Activated CD8-positive, alpha-beta memory T cell treated with anti-CD3 and anti-CD28 coated beads, Interleukin-2, amount 10 ng/mL, durations not matched to agents 7 days and 5 days (primary cell): ENCODE measurements at places on chromosomes 5 and 9. TPM values are rescaled to one million over a fixed set of nuclear protein-coding genes. Genes with fewer than 3 reads are reported as not detected.

DNA sequence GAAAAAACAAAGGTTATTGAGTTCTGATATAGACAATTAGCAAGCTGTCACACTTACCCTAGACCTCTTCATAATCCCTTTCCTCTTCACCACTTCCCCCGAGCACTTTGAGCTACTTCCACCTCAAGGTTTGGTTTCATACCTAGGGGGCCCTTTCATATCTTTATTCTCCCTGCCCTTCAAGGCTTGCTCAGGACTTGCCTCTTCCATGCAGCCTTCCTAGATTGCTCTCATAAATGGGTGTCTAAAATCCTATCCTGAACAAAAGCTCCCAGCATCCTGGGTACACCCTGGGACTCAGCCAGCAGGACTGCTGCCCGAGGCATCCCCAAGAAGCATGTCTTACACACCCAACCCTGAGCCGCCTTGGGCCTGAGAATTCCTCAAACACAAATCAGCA is 157.3 kb downstream of the C5orf15 start:
- no peak overlapping the region for H3K4me3 ChIP-seq
- peaks cover 5% of the 10 kb centered on the region for H3K4me1 ChIP-seq
- peaks cover 34% of the 10 kb centered on the region for H3K27me3 ChIP-seq
- no peak overlapping the region for H3K27ac ChIP-seq

Gene INSL4
- total RNA-seq = not detected

DNA sequence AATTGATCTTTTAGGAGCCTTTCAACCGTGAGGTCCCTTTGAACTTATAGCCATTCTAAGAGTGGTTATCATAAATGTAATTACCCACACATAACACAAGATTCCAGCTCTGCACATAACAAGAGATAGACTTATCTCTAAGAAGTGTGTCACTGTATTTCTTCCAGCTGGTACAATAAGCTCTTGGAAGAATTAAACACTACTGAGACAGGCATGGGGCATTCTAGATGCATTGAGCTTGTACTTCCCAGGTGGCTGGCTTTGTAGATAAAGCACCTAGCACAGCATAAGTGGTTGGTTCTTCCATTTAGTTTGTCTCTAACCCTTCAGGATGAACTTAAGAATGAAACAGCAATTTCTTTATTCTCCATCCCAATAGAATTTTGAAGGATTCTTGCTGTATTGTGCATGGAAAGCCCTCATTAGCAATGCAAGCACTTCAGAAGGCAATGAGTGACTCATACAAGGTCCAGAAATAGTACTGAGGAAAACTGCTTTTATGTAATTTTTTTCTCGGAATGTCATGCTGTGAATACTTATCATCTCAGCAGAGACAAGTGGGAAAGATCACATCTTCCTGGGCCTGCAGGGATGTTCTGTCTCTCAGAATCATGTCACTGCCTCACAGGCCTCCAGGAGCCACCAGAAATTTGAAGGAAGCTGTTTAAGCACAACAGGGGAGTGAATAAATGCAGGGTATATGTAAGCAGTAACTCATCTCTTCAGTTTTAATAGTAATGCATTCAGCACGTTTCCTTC is 91.1 kb upstream of the CD180 start:
- H3K27me3 ChIP-seq = peaks cover 11% of the 10 kb centered on the region
- H3K4me1 ChIP-seq = no peaks in the 10 kb centered on the region
- H3K27ac ChIP-seq = no peak overlapping the region
- DNase-seq = no peak
- H3K36me3 ChIP-seq = no peaks in the 10 kb centered on the region
- no peak overlapping the region for H3K4me3 ChIP-seq

Gene BTNL3
- total RNA-seq = not detected

DNA sequence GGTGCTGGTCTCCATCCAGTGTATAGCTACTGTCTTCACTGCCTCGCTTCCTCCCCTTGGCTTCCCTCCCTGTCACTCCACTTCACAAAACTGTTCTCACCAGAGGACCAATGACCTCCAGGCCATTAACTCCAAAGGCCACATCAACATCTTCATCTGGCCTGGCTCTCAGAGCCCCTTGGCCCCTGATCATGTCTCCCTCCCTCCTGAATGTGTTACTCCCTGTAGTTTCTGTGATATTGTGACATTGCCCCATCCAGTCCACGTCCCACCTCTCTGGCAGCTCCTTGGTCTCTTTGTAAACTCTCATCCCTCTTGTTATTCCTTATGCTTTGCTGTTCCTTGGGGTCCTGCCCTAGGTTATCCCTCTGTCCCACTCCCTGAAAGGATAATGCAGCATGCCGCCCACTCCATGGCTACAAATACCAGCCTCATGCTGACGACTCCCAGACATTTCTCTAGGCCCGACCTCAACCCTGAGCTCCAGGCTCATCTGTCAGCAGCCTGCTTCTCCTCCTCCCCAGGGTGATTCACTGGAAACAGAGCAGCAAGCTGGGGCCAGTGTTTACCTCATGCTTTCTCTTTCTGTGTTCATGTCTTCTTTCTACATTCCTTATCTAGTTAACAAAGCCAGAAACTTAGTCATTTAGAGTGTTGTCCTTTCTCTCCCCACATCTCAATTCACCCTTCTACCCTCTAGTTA is 312.2 kb downstream of the SPOCK1 start:
- no peaks in the 10 kb centered on the region for H3K27me3 ChIP-seq
- no peak overlapping the region for H3K27ac ChIP-seq
- no peak for DNase-seq
- no peaks in the 10 kb centered on the region for H3K4me1 ChIP-seq

Gene CDX1
- total RNA-seq = not detected

Gene CACNA1B
- not detected for total RNA-seq

- no peaks in the 10 kb centered on the region for H3K4me1 ChIP-seq
- H3K27me3 ChIP-seq = no peaks in the 10 kb centered on the region
- no peak for DNase-seq
These were observed 70.1 kb downstream of the DTWD2 start for GRCh38 chr5:118918232-118918631.

GRCh38 chr9:121711281-121711680 is 59.8 kb downstream of the DAB2IP start:
- H3K27ac ChIP-seq = no peak overlapping the region
- no peak overlapping the region for H3K4me3 ChIP-seq
- no peaks in the 10 kb centered on the region for H3K36me3 ChIP-seq
- peaks cover 21% of the 10 kb centered on the region for H3K4me1 ChIP-seq

Gene AGTPBP1
- total RNA-seq = 22.9 TPM

Gene SLC6A7
- total RNA-seq = not detected

DNA sequence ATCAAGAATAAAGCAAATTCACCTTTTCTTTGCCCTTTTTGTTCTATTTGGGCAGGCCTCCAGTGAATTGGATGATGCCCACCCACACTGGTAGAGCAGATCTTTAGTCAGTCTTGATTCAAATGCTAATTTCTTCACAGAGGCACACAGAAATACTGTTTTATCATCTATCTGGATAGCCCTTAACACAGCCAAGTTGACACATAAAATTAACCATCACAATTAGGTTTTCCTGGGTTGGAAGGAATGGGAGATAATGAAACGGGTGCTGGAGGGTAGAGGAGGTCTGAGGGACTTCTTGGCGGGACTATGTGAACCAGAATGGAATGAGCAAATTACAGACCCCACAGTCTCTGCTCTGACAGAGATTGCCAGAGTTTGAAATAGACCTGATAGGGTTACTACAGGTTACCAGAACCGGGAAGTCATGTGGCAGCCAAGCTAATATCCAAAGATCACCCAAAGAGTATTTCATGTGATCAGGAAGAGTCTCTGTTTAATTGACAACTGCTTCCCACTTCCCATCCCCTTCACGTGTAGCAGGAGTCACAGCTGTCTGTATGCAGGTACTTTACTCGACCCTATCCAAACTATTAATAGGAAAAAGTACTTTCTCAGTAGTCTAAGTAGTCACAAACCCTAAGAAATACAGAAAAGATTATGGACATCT is 20.0 kb upstream of the TMEM161B start:
- peaks cover 11% of the 10 kb centered on the region for H3K36me3 ChIP-seq
- no peak for DNase-seq
- no peaks in the 10 kb centered on the region for H3K27me3 ChIP-seq
- H3K27ac ChIP-seq = no peak overlapping the region
- no peak overlapping the region for H3K4me3 ChIP-seq

GRCh38 chr9:35618325-35618727 is at the start of gene CD72:
TSS of gene CD72 (minus strand) at chr9:35618413. CDS start at chr9:35618303, 110 bp downstream.
- peak within 1 kb of the TSS; percentile 80 for H3K27ac ChIP-seq
- no peaks in the 10 kb centered on the region for H3K27me3 ChIP-seq
- H3K4me3 ChIP-seq = peak within 1 kb of the TSS; percentile 78
- peaks cover 52% of the 10 kb centered on the region for H3K4me1 ChIP-seq
- DNase-seq = no peak

Gene LCN9
- not detected for total RNA-seq

DNA sequence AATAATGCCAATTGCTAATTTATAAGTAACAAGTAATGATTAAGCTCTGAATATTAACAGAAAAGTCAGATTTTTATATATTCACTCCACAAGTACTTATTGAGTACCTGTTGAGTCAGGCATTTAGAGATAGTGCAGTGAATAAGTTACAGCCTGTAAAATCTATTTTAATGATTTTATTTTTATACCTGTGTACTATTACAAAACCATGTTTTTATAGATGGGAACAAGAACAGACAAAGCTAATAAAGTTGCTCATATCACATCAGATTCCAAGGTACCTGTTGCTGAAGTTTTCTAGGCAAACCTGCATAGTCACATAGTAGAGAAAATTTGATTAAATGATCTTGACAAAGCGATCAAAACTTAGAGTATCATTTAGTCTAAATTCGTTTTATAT is 623.7 kb downstream of the EFNA5 start:
- no peaks in the 10 kb centered on the region for H3K27me3 ChIP-seq
- no peak overlapping the region for H3K4me3 ChIP-seq
- H3K36me3 ChIP-seq = no peaks in the 10 kb centered on the region
- no peak for DNase-seq

Gene SERF1A
- 6.7 TPM for total RNA-seq

Gene GDA
- not detected for total RNA-seq

DNA sequence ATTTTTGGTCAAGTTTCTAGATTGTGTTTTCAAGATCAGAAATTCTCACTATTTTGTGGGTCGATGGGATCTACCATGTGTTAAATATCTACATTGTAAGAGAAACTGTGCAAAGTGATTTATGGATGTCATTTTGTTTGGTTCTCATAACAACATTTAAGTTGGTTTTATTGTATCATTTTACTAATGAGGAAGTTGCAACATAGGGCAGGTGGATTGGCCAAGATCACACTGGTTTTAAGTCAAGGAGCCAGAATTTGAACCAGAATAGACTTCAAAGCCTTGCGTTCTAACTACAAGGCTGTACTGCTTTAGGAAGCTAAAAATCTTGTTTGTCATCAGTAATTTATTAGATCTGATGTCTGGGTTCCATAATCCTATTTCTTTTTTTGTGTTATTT is 23.4 kb downstream of the SH3TC2 start:
- H3K4me3 ChIP-seq = no peak overlapping the region
- no peak overlapping the region for H3K27ac ChIP-seq
- peaks cover 13% of the 10 kb centered on the region for H3K27me3 ChIP-seq
- DNase-seq = no peak

DNA sequence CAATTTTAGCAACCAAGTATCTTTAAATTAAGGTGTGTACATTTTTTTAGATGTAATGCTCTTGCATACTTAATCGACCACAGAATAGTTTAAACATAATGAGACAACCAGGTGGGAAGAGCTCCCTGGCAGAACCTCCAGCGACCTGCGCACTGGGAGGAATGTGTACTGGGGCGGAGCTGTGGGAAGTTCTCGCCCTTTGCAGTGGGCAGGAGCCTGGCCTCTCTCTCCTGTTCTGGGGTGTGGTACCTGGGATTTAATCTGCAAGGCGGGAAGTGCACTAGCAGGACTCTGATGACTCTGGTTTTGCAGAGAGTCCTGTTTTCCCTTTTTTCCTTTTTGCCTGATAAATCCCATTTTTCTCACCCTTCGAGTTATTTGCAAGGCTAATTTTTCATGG is 150.7 kb downstream of the SLC28A3 start:
- no peak overlapping the region for H3K27ac ChIP-seq
- no peaks in the 10 kb centered on the region for H3K4me1 ChIP-seq
- peaks cover 15% of the 10 kb centered on the region for H3K27me3 ChIP-seq
- H3K4me3 ChIP-seq = no peak overlapping the region

GRCh38 chr5:173326501-173326960 is 1.7 kb downstream of the STC2 start:
- no peak for DNase-seq
- peak overlapping the region; percentile 91 for H3K4me3 ChIP-seq
- H3K27ac ChIP-seq = peak overlapping the region; percentile 65
- H3K36me3 ChIP-seq = peaks cover 27% of the 10 kb centered on the region
- peaks cover 49% of the 10 kb centered on the region for H3K27me3 ChIP-seq
- H3K4me1 ChIP-seq = peaks cover 49% of the 10 kb centered on the region

DNA sequence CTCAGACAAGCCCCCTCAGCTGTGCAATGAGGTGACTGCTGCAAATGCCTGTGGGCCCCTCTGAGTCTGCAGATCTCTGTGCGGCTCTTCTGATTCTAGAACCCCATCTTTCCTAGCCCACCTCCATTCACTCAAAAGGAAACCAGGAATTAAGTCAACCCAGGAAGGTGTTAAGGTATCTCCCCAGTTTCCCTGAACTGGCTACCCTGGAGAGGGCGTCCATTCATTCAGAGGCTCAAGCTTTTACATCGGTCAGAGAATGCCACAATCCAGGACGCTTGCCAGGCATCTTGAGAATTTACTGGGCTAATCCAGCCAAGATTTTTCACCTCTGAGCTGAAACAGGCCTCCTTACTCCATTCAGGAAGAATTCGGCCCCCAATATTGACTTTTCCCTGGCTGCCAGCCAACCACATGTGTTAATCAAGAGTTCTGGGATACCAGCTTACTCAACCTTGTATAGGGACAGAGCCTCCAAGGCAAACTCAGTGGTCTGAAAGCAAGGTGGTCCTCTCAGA is 889 bp upstream of the ADAMTS12 start:
- H3K4me1 ChIP-seq = no peaks in the 10 kb centered on the region
- no peaks in the 10 kb centered on the region for H3K36me3 ChIP-seq
- H3K27ac ChIP-seq = no peak overlapping the region
- H3K27me3 ChIP-seq = peaks cover 56% of the 10 kb centered on the region
- no peak for DNase-seq

DNA sequence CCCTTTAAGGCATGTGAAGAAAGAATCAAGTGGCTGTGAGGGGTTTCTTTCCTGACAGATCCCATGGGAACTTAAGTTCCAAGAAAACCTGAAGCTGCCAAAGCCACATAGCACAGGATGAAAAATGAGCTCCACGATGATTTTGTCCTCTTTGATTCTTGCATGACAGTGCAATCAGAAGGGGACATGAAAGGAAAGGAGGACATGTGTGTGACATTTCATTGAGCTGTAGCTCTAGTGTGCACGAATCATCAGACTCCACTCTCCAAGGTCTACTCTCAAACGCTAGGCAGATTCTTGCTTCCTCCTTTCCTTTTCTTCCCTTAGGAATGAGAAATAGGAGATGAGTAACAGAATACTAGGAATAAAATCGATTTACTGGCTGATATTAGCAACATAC is 142.0 kb downstream of the ZNF608 start:
- no peaks in the 10 kb centered on the region for H3K4me1 ChIP-seq
- H3K27ac ChIP-seq = no peak overlapping the region
- DNase-seq = no peak
- no peak overlapping the region for H3K4me3 ChIP-seq
- H3K36me3 ChIP-seq = no peaks in the 10 kb centered on the region

GRCh38 chr5:102975045-102975444 is 144.9 kb downstream of the GIN1 start:
- H3K27ac ChIP-seq = no peak overlapping the region
- no peak for DNase-seq
- H3K4me3 ChIP-seq = no peak overlapping the region
- no peaks in the 10 kb centered on the region for H3K27me3 ChIP-seq
- H3K36me3 ChIP-seq = no peaks in the 10 kb centered on the region
- no peaks in the 10 kb centered on the region for H3K4me1 ChIP-seq

Gene QRFP
- not detected for total RNA-seq

- peaks cover 2% of the 10 kb centered on the region for H3K27me3 ChIP-seq
- no peaks in the 10 kb centered on the region for H3K36me3 ChIP-seq
These were observed 51.7 kb upstream of the SLC27A6 start for GRCh38 chr5:128913551-128913950.
